ENCODE measurements at places on chromosomes 4 and X.

- no peak for DNase-seq
Observed at GRCh38 chr4:186723292-186724057, at the start of gene FAT1. FAT1 (minus strand) TSS chr4:186723856; CDS start chr4:186709827, 14,029 bp downstream.

DNA sequence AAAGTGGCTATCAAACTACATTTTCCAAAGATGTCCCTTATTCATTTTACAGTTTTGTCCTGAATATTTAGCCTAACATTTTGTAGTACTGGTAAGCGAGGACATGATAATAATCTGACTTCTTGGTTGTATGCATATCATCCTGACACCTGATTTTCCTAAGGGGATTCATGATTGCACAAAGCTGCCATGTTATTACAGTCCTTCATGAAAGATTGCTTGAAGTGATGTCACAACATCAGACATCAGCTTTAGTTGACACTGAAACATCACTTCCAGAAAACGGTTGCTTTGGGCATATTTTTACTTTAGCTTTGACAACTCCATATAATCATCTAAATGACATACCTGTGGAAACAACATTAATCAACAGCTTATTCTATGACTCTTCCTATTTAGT lies 188.7 kb upstream of the PABPC4L start:
- DNase-seq: no peak

DNA sequence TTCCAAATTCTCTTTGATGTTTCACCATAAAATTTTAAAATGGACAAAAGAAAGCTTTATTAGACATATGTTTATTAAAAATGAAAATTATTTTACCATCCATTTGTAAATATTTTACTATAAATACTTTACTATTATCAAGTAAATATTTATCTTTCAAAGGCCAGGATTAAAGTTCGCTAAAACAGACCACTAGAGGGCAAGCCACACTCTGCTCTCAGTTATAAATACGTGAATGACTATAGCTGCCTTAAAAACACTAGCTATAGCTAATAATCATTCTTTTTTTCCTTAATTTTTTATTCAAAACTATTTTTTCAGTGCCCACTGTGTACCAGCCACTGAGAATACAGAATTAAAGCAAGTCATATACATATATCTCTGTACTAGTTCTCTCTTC lies 38.6 kb downstream of the UNC5C start:
- no peak for DNase-seq

GRCh38 chr4:148854203-148854602 lies 412.0 kb upstream of the NR3C2 start:
- no peak for DNase-seq

- no peak for DNase-seq
Observed at GRCh38 chr4:154344686-154345085, 146.9 kb downstream of the DCHS2 start.

DNA sequence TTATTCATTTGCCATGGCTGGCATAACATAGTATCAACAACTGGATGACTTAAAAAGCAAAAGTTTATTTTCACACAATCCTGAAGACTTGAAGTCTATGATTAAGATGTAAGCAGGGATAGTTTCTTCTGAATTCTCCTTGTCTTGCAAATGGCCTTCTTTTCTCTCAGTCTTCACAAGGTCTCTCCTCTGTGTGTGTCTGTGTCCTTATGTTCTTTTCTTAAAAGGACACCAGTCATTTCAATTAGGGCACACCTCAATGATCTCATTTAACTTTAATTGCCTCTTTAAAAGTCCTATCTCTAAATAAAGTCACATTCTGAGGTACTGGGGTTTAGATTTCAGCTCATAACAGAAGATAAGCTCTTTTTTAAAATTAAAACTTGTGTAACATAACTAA lies 399.7 kb downstream of the PABPC4L start:
- no peak for DNase-seq

DNA sequence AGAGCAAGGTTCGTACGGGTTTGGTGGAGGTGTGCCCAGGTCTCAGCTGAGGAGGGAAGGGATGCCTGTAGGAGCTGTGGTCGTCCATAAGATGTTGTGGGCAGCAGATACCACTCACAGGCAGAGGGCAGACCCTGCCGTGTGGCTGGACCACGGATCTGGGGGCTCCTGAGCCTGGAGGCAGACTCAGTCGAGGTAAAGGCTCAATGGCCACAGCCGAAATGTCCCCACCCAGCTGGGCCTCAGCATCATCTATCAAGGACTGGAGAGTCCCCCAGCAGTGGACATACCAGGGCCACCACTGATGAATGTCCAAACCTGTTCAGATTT lies 98.5 kb downstream of the DHRSX start:
- DNase-seq: no peak

GRCh38 chr4:79850626-79851025 lies 222.4 kb downstream of the ANTXR2 start:
- DNase-seq: no peak

GRCh38 chr4:81510643-81511178 lies 39.0 kb upstream of the RASGEF1B start:
- DNase-seq: no peak

DNA sequence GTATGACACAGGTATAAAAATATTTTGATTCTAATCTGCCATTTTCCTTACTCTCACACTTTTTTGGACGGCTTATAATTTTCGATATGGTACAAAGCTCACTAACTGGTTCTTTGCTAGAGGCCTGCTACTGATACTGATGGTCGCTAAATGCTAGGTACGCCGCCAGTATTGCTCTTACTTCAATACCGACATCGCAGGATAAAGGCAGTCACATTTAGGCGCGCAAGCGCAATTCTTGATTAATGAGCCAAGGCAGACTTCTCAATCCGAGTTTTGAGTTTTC lies 557 bp upstream of the USP38 start:
- DNase-seq: no peak

GRCh38 chrX:143336261-143336660 lies 181.0 kb downstream of the SPANXN3 start:
- DNase-seq: no peak

GRCh38 chrX:48910926-48911411 lies 477 bp downstream of the SLC35A2 start:
- DNase-seq: peak; percentile 34

- DNase-seq: peak; percentile 86
Observed at GRCh38 chr4:165288639-165289422, 38.6 kb upstream of the MSMO1 start.

GRCh38 chr4:53221832-53222480 lies 143.9 kb downstream of the SCFD2 start:
- DNase-seq: no peak

GRCh38 chrX:130984782-130985181 lies 73.4 kb upstream of the ARHGAP36 start:
- DNase-seq: no peak

DNA sequence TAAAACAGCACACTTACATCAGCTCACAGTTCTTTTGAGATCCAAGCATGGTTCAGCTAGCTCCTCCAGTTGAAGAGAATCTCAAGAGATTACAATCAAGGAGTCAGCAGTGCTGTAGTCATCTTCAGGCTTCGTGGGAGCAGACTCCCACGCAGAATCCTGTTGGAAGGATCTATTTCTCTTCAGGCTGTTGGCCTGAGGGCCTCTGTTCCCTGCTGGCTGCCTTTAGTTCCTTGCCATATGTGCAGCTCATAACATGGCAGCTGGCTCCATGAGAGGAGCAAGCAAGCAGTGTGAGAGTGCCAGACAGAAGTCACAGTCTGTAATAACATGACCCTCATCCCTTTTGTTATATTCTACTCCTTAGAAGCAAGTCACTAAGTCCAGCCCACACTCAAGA lies 168.6 kb downstream of the COX18 start:
- DNase-seq: no peak

DNA sequence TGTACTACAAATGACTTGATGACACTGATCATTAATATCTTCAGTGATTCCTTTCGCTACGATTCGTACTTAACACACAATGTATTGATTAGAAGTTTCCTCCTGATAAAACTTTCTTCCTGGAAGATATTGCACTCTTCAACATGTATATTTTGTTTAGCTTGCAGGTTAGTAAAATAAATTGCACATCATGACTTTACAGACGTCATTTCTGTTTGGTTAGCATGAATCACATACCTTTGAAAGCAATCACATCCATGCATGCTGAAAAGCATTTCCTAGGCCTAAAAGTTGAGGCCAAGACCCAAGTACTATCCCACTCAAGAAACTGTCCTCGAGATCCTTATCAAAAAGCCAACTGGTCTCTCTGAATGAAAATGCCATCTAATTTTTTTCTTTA lies 1841.0 kb upstream of the PCDH7 start:
- no peak for DNase-seq

DNA sequence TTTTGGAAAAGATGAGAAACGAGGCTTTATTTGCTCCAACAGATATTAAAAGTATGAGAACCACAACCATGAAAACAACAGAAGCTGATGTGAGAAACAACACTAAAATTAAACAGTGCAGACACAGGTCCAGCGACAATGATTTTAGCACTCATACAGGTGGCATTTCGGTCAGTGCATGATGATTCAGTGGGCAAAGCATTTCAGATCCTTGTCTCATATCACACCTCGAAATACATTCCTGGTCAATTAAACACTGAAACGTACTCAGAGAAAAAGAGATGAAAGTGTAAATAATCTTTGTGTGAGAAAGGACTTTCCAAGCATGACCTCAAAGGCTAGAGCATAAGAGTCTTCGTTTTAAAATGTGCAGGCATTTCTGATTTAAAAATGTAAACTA lies 85.2 kb downstream of the ACOX3 start:
- DNase-seq: no peak

GRCh38 chrX:23841847-23842522 lies 59.0 kb downstream of the SAT1 start:
- DNase-seq: no peak

DNA sequence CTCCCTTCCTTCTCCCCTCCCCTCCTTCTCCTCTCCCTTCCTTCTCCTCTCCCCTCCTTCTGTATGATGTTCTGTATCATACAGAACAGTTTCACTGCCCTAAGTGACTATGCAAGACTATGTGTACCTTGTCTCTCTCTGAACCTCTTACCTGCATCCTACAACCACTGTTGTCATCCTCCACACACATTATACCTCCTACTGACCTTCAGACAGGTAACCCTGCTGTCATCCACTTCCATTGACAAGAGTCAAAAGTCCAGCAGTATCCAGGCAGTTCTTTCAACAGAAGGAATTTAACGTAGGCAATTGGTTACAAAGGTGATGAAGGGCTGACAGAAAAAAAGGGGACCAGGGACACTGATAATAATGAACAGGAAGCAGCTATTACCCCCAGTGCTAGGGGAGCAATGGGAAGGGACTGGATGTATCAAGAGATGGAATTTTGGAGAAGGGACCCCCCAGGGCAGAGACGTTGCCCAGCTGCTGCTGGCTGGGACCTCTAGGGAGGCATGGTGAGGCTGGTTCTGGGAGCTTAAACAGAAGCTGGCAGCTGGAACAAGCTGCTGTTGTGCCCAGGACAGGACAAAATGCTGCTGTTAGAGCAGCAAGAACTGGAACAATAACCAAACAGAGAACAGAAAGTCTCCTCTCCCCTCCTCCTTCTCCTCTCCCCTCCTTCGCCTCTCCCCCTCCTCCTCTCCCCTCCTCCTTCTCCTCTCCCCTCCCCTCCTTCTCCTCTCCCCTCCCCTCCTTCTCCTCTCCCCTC lies 84.7 kb downstream of the DCTD start:
- DNase-seq: no peak

Data from inflammatory macrophage (primary cell).